Hepatocyte (in vitro differentiated cells): ENCODE measurements at places on chromosomes 1 and 21. TPM values are rescaled to one million over a fixed set of nuclear protein-coding genes. Genes with fewer than 3 reads are reported as not detected.
A peak's percentile ranks its signal among the peaks of the same experiment; 100 is the strongest.

- DNase-seq, result no peak
- no peaks in the 10 kb centered on the region for H3K27me3 ChIP-seq
- H3K36me3 ChIP-seq, result no peaks in the 10 kb centered on the region
- H3K4me3 ChIP-seq, result no peak overlapping the region
- no peaks in the 10 kb centered on the region for H3K4me1 ChIP-seq
These were observed 559.8 kb upstream of the USP24 start for GRCh38 chr1:55775007-55775406.

Gene UBE2Q1
- 46.9 and 50.3 TPM in 2 replicates for total RNA-seq

DNA sequence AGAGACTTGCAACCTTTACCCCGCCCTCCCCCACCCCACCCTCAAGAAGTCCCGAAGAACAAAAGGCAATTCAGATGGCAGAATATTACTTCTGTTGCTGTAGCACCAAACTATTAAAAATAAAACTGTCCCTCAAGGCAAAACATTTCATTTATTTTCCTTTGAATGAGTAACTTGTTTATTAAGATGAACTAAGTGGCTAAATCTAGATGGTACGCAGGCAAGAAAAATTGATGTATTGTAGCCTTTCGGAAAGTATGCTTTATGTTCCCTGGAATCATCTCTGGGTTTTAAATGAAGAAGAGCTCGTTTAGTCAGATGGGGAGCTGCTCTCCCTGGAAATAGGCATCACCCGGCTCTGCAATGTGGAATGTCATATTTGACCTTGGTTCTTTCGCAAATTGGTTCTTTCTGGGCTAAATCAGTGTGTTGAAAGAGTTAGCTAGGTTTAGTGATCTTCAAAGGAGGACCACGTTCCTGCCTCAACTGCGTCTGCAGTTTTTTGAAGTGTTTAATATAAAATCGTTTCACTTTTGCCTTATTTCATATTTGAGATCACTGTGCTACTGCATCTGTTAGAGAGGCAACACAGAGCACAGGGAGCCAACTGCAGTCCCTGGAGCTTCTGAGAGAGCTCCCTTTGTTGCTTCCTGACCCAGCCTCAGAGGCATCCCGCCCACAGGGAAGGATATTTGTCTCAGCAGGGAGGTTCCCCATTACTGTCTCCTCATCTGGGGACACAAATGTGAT, 61.8 kb downstream of the KIF26B start:
- H3K4me3 ChIP-seq, result no peak overlapping the region
- no peaks in the 10 kb centered on the region for H3K27me3 ChIP-seq
- H3K36me3 ChIP-seq, result no peaks in the 10 kb centered on the region
- peak overlapping the region; percentile 17 for H3K27ac ChIP-seq
- H3K4me1 ChIP-seq, result peaks cover 5% of the 10 kb centered on the region

- no peak for DNase-seq
- no peaks in the 10 kb centered on the region for H3K36me3 ChIP-seq
- no peak overlapping the region for H3K27ac ChIP-seq
- H3K4me1 ChIP-seq, result no peaks in the 10 kb centered on the region
- H3K4me3 ChIP-seq, result no peak overlapping the region
These were observed 175.8 kb downstream of the TNFSF18 start for GRCh38 chr1:172874950-172875349.

GRCh38 chr1:46197964-46198811, at the start of gene POMGNT1:
POMGNT1 (minus strand) TSS chr1:46198434; CDS start chr1:46197821, 613 bp downstream.
- DNase-seq, result peak; percentile 87
- H3K36me3 ChIP-seq, result no peaks in the 10 kb centered on the region
- H3K27ac ChIP-seq, result peak within 1 kb of the TSS; percentile 94
- H3K4me1 ChIP-seq, result peaks cover 12% of the 10 kb centered on the region

Gene GJB5
- total RNA-seq, result 0.76 and 0.80 TPM in 2 replicates

- no peak for DNase-seq
- no peak overlapping the region for H3K4me3 ChIP-seq
- H3K36me3 ChIP-seq, result no peaks in the 10 kb centered on the region
- H3K27ac ChIP-seq, result no peak overlapping the region
These were observed 290.4 kb downstream of the GRIK1 start for GRCh38 chr21:29649406-29649814.

DNA sequence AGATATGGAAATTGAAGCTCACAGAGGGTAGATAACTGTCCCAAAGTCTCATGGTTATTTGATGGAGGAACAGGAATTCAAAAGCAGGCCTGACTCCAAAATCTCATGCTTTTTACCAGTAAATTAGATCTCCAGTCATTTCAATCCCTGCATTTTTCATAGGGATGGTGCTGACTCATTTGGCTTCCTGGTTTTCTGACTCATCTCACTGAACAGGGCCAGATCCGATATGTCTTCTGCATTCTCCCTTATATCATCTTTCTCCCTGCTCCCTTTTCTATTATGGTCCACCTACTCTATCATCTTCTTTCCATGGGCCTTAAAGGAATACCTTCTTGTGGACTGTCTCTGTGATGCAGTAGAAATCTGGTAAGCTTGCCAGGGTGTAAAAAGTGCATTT, 187.2 kb downstream of the FGGY start:
- peak; percentile 35 for DNase-seq
- no peaks in the 10 kb centered on the region for H3K36me3 ChIP-seq
- peaks cover 14% of the 10 kb centered on the region for H3K4me1 ChIP-seq

DNA sequence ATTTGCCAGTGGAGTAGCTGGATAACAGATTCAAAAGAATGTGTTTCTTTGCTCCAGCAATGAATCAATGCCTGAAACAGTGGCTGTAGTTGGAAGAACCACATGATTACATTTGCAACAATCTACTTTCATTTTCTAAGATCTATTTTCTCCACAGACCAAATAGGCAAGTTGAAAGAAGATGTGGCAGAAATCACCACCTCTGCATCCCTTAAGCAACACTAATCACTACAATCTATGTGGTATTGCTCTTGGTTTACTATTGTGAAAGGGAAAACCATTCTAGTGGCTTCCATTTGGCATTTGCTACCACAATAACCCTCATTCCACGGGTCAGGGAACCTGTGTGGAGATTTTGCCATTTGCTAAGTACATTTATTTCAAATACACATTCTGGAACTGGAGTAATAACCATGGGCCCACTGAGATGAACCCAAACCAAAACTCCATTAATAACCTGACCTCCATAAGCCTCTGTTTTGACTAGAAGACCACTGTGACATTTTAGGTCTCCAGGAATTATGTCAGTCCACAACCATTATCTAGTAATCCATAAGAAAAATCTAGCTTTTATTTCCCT, 66.3 kb downstream of the C1orf185 start:
- no peaks in the 10 kb centered on the region for H3K4me1 ChIP-seq
- H3K4me3 ChIP-seq, result no peak overlapping the region
- H3K27ac ChIP-seq, result no peak overlapping the region
- no peak for DNase-seq

Gene LCE2B
- not detected in 2 replicates for total RNA-seq
